Fibroblast of upper back skin (primary cell): ENCODE measurements at places on chromosomes 12 and 14.

GRCh38 chr14:56295743-56296142 lies 177.5 kb downstream of the PELI2 start:
- peak; percentile 25 for DNase-seq

GRCh38 chr12:32661706-32662105 lies 17.4 kb upstream of the DNM1L start:
- DNase-seq, result no peak

- peak; percentile 35 for DNase-seq
These were observed 33.9 kb downstream of the MIA2 start for GRCh38 chr14:39267608-39268005.

DNA sequence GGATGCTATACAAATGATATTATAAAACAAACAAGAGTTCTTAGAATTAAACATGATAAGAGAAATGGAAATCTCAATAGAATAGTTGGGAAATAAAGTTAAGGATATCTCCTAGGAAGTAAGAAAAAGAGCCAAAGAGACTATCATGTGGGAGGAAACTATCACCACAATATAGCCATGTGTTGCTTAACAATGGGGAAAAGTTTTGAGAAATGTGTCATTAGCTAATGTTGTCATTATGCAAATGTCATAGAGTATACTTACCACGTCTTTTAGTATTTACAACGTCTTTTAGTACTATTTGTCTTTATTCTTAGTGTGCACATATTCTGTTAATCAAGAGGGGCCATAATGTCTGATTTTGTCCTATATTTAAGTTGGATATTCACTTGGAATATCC lies 58.7 kb downstream of the ZNF641 start:
- DNase-seq, result no peak

GRCh38 chr14:76090616-76091391 lies 60.9 kb upstream of the GPATCH2L start:
- DNase-seq, result no peak

- DNase-seq, result no peak
These were observed 320.5 kb downstream of the CACNA1C start for GRCh38 chr12:2373307-2373706.

- DNase-seq, result no peak
These were observed 79.5 kb downstream of the GALNT9 start for GRCh38 chr12:132249689-132250478.

- no peak for DNase-seq
These were observed 504 bp downstream of the WNT5B start for GRCh38 chr12:1629338-1630132.

GRCh38 chr14:91233936-91234790 lies 10.3 kb downstream of the GPR68 start:
- DNase-seq, result no peak

DNA sequence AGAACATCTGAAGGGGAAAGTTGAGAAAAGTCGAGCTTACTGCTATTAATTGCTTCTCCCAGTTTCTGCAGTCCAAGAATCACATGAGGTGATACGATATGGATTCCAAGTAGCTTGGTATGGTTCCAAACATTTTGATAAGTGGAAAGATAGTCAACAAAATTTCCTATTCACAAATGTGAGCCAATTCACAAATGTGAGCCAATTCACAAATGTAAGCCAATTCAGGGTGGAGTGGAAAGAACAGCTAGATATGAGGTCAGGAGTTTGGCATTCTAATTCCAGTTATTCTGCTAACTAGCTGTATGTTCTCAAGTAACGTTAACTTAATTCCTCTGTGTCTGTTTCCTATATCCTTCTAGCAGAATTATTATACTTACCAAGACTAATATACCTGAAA lies 37.6 kb upstream of the DHRS4 start:
- no peak for DNase-seq

- DNase-seq, result no peak
These were observed 52.1 kb downstream of the BTBD7 start for GRCh38 chr14:93280743-93281142.

DNA sequence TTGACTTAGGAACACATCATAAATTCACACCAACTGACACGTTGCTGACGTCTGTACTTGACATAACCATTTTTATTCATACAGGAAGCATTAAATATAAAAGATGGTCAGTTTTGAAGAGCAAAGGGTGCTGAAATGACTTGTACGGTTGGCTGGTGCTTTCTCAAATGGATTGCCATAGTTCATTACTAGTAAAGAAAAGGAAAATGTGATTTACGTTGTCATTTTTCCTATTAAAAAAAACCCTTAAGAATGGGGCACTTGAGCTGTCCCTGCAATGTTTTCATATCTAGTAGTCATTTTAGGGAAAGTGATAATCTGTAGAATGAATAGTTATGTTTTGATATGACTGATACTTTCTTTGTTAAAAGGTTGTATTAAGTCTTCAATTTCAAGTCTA lies 22.5 kb upstream of the MANSC4 start:
- no peak for DNase-seq

- no peak for DNase-seq
These were observed 446.0 kb downstream of the AEBP2 start for GRCh38 chr12:19885093-19885812.

GRCh38 chr14:36771028-36771640 lies 109.5 kb downstream of the PAX9 start:
- DNase-seq, result no peak

DNA sequence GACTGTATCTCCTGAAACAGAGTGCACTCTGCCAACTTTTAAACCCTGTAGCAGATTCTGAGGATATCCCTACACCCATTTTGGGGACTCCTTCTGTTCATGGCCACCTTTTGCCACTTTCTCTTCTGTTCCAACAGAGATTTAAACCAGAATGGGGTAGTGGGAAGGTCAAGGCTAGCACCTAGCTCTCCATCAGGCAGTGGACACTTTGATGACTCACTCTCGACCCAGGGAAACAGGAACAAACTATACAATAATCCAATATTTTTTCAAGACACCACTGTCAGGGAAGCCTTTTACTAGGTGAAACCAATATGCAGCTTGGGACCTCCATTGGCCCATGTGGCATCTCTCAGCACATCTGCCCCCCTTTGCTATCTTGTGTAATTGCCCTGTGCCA lies 103.6 kb downstream of the DAAM1 start:
- no peak for DNase-seq

DNA sequence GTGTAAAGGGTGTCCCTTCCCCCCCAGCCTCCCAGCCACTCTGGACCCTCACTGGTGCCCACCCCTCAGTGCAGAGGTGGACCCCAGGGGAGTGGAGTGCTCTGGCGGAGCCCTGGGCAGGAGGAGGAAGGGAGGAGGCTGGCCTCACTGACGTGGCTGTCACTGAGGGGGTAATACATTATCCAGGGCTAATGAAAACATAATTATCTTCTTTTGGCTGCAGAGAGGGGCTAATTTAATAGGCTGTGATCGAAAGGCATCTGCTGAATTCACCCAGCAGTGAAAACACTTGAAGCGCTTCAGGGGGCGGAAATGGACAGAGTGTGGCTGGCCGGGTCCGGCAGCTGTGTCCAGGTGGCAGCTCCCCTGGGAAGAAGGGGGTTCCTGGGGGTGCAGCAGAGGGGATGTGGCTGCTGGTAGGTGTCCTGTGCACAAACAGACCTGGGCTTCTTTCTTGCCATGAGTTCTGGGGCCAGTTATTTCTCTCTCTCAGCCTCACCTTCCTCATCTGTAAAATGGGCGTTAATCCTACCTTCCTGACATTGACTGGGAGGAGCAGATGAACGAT lies 3.7 kb upstream of the NOS1 start:
- no peak for DNase-seq

- peak; percentile 28 for DNase-seq
These were observed 527.3 kb upstream of the CCDC196 start for GRCh38 chr14:65958664-65959562.

- DNase-seq, result peak; percentile 24
These were observed 556 bp downstream of the MTHFD1 start for GRCh38 chr14:64388533-64389285.

- peak; percentile 92 for DNase-seq
These were observed 41.3 kb downstream of the FANCM start for GRCh38 chr14:45177076-45177475.

- DNase-seq, result no peak
These were observed 145.8 kb downstream of the BTG1 start for GRCh38 chr12:91999823-92000222.

- no peak for DNase-seq
These were observed 5.7 kb downstream of the BEGAIN start for GRCh38 chr14:100581228-100582145.

- DNase-seq, result no peak
These were observed 954 bp downstream of the HAUS4 start for GRCh38 chr14:22955702-22956569.

GRCh38 chr12:125683748-125684381 lies 618.6 kb downstream of the AACS start:
- DNase-seq, result no peak

DNA sequence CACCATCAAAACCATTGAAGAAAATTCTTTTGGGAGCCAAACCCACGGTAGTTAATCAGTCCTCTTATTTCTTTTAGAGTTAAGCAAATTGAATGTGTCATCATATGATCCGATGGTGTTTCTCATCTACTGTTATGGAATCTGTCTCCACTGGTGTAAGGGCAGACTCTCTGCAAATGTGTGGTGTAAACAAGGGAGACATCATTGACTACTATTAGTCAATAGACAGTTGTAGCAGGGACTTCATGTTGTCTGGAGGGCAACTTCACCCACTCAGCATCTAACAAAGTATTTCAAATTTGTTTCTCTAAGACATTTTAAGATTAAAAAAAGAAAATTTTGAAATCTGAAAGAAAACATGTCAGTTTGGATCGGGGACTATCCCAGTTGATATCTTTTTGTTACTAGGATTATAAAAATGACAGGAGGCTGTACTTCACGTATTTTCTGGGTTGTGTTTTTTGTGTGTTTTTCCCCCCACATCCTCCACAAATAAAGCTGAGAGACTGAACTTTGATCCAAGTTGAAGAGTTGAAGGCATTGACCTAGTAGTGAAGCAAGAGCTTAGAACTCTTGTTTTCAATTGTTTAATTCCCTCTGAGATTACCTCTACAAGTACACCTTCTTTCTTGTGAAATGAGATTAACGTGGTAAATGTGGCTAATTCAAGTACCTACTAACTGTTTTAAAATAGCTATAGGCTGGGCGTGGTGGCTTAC lies 4.0 kb downstream of the GOLGA5 start:
- DNase-seq, result no peak

- DNase-seq, result no peak
These were observed 127.7 kb downstream of the KIF26A start for GRCh38 chr14:104265918-104266630.

DNA sequence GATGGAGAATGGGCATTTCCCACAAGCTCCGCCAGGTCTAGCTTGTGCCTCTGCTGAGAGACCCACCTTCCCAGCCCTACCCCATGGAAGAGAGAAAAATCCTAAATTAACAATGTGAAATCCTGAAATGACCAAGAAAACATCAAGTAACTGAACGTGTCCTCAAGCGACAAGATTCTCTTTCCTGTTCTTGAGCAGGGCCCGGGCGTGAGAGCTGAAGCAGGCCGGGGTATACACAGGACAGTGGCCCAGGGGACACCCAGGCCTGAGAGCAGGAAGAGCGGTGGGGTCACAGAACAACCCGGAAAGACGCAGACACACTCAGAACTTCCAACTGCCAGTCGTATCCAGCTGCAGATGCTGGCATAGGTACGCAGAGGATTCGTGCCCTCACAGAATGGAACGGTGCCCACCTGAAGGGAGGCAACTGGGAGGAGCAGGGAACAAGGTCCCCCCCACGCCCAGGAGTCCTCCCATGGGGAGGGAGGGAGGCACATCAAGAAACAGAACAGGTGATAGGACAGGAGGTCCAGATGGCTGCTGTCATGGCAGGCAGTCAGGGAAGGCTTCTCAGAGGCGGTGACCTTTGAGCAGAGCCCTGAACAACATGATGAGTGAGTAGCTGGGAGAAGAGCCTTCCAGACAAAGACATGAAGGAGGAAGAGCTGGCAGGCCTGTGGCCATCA lies 9.1 kb downstream of the RIMBP2 start:
- DNase-seq, result no peak

DNA sequence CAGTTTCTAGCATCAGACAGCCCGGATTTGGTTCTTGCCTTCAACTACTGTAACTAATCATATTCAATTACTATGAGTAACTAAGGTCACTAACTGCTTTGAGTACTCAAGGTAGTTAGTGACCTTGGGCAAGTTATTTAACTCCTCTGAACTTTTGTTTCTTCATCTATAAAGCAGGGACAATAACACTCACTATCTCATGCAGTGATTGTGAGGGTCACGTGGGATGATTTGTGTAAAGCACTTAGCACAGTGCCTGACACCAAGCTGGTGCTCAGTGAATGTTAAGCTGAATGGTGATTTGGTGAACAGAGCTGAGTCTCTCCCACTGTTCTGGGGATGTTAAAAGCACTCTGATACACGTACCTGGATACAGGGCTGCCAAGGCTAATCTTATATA lies 171.3 kb upstream of the PLXNC1 start:
- DNase-seq, result no peak

DNA sequence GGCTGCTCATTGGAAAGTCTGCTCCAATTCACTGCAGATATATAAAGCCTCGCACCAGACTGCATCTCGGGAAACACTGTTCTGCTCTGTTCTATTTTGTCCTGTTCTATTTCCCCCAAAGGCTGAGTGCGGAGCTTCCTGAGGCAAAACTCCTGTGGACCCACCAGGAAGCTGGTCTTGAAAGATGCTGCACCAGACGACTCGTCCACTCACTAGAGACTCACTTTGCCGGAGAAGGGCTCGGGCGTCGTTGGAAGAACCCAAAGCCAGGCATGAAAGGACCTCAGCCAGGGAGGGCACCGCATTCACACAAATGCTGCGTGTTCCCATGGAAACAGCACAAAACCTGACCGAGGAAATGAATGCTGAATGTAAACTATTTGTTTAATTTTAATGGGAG lies 331.2 kb upstream of the SFSWAP start:
- no peak for DNase-seq

GRCh38 chr14:32224737-32225377 lies 21.8 kb upstream of the RNU6-8 start:
- DNase-seq, result peak; percentile 85

DNA sequence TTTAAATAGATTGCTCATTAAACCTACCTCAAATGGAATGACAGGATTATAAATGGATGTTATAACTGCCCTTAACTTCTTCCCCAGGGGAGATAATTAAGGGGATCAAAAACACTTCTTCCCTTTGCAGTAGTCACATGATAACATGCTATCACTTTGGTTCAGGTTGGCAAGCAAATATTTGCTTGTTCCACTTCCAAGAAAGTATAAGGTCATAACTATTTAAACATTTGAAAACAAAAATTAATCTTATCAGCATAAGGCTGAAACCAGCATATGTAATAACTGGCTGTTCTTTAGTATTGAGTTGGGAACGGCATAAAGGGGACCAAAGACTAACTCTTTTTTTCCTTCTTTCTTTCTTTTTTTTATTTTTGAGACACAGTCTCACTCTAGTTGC lies 2.4 kb upstream of the LYZ start:
- DNase-seq, result no peak

GRCh38 chr12:14842315-14842714 lies 1.0 kb downstream of the ART4 start:
- no peak for DNase-seq

- DNase-seq, result no peak
These were observed 30.5 kb upstream of the SLC15A5 start for GRCh38 chr12:16307856-16308475.

GRCh38 chr12:70695361-70696023 lies 58.3 kb upstream of the PTPRB start:
- no peak for DNase-seq
